ENCODE measurements at places on chromosomes 6 and 20.

DNA sequence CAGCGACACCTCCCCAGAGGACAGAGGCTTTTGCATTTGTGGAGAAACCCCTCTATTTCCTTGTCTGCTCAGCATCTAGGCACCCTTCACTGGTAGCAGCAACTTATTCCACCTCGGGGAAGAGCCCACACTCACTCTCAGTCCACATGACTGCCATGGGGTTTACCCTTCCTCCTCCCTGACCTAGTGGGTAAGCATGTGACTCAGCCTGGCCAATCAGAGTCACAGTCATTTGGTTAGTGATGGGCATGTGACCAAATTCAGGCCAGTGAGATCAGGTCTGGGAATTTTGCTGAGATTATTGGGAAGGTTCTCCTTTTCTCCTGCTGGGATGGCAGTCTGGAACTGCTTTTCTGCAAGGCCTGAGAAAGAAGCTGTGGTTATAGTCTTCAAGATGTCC, 145.7 kb upstream of the PHACTR3 start:
- no peak for DNase-seq

DNA sequence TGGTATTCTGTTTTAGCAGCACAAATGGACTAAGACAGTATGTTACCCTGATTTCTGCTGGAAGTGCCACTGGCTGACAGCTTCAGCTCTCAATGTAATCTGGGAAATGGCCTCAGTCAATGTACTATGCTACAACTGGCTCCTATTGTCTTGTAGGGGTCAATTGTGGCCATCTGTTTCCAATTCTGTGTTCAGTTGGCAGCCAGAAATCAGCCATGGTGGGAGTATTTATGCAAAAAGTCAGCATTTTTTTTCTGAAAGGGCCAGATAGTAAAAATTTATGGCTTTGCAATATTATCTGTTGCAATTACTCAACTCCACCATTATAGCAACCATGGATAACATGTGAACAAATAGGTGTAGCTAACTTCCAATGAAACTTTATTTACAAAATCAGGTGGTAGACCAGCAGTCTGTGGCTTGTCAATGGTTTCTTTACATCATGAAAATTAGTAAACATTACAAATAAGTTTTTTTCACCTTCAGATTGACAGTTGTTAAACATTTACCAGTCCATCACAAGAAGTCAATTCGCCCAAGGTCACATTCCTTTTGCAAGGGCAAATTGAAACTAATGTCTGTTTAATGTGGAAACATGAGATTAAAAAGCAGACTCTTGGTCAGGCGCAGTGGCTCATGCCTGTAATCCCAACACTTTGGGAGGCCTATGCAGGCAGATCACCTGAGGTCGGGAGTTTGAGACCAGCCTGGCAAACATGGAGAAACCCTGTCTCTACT, 58.3 kb upstream of the TSHZ2 start:
- DNase-seq, result no peak

GRCh38 chr6:112639391-112639831, 292.3 kb downstream of the RFPL4B start:
- no peak for DNase-seq

- no peak for DNase-seq
Observed at GRCh38 chr6:90253631-90254030, 43.0 kb downstream of the BACH2 start.

All from mesothelial cell of epicardium (in vitro differentiated cells).